Forelimb muscle (tissue), 1 donor: ENCODE measurements at places on chromosomes 4 and X. TPM values are rescaled to one million over a fixed set of nuclear protein-coding genes. Genes with fewer than 3 reads are reported as not detected.

- no peak for DNase-seq
These were observed 46.9 kb upstream of the TLL1 start for GRCh38 chr4:165826166-165826565.

DNA sequence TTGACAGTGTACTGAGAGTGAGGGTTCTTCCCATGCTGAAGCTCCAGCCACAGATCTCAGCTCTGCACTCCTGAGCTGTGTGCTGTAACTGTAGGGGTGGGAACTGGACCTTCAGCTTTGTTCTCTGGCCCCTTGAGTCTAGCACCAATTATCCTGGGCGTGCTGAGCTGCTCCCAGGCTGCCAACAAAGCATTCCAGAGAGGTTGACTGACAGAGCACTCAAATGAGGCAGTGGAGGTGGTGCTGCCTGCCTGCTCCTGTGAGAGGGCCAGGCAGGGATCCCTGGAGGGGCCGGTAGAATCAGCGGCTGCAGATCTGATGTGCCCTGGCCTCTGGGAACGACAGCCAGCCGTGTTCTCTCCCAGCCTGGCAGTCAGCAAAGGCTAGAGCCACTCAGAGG is 375.7 kb upstream of the AADAT start:
- no peak for DNase-seq

DNA sequence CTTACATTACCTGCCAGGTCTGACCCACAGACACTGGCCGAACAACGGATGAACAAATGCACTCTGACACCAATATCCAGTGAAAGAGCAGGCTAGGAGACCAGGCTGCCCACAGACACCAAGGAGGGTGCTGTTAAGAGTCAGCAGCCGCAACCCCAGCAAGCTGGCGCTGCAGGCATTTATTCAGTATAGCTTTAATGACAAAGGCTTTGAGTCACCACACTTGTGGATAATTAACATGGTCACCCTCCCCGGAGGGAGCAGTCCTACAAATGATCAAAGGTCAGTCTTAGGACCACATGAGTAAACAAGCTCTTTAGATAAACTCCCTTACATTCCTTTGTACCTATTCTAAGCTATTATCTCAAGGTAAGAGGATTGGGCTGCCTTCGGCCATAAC is 368.5 kb upstream of the GRID2 start:
- DNase-seq, result no peak

Gene PLP2
- polyA plus RNA-seq, result 179 TPM

DNA sequence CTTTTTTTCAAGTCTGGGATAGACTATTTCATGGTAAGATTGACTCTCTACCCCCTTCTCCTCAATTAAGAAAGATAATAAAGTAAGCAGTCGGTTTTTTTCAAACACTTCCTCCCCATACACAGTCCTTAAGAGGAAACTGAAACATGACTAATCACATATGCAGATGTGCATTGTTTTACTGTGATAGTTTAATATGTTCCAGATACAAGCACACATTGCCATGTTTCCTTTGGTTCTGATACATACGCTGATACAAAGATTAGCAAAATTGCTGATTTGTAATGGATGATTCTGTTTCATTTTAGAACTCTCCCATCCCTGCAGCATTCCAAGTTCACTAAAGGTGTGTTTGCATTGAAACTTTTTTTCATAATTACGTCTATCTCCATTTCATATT is 76.1 kb downstream of the FBXO8 start:
- no peak for DNase-seq

DNA sequence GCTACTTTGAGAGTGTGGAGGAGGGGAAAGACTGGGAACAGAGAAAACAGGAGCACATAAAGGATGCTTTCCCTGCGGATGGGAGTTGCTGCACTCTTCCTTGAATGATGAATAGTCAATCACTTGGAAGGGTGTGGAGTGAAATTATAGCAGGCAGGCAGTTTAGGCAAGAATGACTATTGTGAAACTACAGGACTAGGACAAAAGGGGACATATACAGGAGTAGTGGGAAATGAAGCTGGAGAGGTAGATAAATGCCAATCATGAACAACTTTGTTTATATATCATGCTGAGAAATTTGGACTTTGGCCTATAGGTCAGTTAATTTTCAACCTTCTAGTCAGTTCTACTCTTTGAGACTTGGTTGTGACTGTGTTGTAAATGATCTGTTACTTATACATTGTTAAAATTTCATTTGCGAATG is 76.9 kb downstream of the PAQR3 start:
- no peak for DNase-seq

DNA sequence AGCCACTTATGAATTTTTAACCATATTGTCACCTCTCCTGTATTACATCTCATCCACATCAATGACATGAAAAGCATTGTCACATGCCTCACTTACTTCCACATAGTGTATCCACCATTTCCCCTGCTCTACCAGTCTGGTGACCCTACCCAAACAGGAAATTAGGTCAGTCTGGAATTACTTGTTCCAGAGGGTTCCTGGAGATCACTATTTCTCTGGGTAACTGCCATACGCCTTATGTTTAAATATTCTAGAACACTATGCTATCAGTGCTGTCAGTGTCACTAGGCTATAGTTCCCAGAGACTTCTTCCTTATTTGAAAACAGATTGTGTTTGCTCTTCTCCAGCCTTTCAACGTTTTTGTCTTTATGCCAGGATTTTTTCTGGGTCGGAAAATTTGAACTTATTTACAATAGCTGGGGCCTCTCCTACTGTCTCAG is 15.0 kb downstream of the SRPX2 start:
- DNase-seq, result no peak

GRCh38 chrX:12065251-12065650 is 73.0 kb upstream of the FRMPD4 start:
- DNase-seq, result no peak

DNA sequence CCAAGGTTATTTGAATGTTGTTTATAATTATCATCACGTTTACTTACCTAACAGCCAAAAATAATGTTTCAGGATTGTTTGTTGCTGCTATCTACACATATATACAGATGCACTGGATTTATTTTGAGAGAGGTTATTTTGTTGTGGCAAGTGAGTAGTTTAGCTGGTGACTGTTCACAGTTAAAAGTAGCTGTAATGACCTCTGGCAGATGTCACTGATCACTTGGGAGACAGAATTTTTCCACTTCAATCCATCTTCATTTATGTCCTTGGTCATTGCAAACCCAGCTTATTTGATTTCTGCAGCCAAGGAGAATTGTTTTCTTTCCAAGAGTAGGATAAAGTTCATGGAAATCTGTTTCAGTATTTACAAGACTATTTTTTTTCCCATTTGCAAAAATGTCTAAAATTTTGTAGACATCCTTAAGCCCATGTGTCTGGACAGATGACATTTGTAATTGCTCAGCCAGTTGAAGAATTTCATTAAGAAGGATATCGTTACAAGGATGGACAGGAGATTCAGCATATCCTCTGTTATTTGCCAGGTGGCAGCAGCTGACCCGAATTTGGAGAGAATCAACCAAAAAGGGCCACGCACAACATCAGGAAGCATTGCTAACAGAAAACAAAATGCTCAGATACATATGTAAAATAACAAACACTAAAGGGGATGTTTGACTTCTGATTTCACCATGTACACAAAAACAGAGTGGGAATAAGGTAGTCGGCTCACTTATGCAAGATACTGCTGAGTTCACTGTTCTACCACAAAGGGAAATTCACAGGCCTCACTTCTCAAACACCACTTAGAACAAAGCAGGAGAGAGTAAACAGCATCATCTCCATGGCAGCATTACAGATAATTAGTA is 64.5 kb downstream of the GPRIN3 start:
- DNase-seq, result no peak

Gene RNF175
- 0.15 TPM for polyA plus RNA-seq

Gene MCF2
- polyA plus RNA-seq, result 0.18 TPM

GRCh38 chr4:24192018-24192641 is 302.3 kb upstream of the PPARGC1A start:
- no peak for DNase-seq

Gene MAGEB17
- polyA plus RNA-seq, result not detected

DNA sequence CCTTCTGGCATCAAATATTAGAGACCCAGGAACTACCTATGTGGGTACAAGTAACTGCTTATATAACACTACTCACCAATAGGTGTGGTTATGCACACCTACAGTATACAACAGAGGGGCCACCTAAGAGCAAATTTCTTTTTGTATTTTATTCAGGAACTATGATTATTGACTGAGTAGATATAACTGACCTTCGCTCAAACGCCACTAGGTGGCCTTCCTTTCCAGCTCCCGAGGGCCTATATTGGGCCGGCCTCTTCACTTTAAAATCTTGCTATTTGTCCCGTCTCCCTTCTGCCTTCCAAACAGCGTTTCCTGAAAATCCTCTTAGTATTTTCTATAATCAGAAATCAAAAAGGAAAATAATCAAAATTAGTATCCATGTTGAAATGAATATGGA is 19.9 kb upstream of the PABPC5 start:
- DNase-seq, result no peak

Gene STATH
- polyA plus RNA-seq, result not detected

GRCh38 chr4:74555231-74555630 is 110.3 kb downstream of the AREG start:
- DNase-seq, result no peak

DNA sequence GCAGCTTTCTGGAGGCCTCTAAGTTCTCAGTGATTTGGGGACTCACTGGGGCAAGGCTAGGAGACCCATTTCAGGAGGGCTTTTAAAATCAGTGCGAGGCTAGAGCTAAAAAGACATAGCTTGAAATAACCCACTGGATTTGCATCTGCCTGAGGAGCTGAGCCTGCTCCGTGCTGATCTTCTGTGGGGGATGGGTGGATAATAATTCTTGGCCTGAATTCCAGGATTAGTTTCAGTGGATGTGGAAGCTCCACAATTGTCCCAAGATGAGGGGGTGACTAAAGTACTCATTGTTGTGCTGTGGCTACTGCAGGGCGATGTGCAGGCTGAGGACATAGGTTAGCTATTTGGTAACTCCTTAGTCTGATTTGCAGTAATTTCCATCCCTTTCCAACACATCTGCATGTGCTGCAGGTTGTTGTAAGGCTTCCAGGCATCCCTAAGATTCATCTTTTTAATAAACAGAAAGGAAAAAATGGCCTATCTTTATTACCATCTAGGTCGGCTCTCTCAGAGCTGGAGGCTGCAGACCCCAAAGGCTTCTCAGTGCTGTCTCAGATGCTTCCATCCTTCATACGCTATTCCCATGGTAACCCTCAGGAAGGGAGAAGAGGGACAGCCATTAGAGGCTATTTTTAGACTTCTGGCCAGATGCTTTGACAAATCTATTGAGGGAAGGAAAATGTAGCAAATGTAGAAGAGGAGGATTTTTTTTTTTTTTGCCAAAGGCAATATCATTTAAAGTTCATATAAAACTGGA is 63.4 kb downstream of the GRXCR1 start:
- DNase-seq, result no peak

- no peak for DNase-seq
These were observed 708.1 kb downstream of the GLUD2 start for GRCh38 chrX:121755541-121755940.

DNA sequence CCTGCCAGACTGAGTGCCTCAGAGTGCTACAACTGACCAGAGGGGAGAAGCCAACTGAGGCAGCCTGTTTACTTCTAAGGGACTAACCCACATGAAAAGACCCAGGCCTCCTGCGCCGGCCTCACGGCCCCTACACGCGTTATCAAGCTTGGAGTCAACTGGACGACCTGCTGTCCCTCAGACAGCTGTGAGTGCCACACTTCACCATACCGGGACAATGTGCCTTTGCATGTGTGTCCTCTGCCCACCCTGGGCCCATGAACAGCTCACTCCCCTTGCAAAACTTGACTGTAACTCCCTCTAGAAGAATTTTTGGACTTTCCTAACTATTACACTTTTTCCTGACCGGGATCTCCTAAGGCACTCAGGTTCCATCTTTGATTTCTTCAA is 1.8 kb downstream of the NOP14 start:
- DNase-seq, result no peak

DNA sequence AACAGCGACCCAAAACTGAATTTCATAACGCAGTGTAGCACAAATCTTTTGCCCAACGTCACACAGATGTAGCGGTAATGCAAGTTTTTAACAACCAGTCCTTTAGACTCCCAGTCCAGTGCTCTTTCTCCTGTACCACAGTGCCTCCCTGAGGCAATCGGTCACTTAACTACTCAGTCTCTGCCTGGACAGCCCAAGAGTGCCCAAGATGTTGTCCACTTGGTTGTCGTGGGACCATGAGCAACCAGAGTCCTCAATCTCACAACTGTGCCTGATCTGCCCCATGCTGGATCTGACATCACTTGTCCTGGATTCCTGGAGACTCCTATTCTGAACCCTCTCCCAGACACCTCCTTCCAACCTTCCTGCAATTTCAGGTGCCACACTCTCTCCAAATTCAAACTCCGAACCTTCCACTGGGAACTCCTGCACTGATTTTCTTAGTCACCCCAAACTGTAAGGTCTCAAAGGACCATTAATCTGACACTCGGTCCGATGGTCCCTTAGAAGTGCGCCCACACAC is 702 bp downstream of the MMGT1 start:
- no peak for DNase-seq

Gene XAGE1A
- not detected for polyA plus RNA-seq

Gene TMEM128
- 18.6 TPM for polyA plus RNA-seq

Gene PRR32
- 206 TPM for polyA plus RNA-seq

Gene GAB3
- 4.7 TPM for polyA plus RNA-seq

GRCh38 chr4:96887857-96888256 is 1048.0 kb downstream of the PDHA2 start:
- DNase-seq, result no peak

Gene SLC30A9
- 56.1 TPM for polyA plus RNA-seq

- DNase-seq, result no peak
These were observed 32.6 kb downstream of the DOCK11 start for GRCh38 chrX:118528071-118528737.

DNA sequence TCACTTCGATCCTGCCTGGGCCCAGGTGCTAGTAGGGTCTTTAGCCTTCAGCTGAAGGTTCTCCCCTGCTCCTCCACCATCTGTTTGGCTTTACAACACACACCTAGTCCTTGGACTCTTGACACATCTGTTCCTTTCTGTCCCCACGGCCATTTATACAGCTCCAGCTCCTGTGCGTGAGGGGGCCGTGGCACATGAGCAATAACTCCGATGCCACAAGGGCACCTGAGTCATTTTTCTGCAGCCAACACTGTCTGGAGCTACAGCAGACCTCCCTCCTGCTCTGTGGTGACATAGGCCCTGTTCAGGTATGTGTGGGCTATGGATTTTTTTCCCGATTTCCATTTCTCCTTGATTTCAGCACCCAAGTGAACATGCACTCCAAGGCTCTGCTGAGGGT is 44.7 kb upstream of the BCOR start:
- no peak for DNase-seq

DNA sequence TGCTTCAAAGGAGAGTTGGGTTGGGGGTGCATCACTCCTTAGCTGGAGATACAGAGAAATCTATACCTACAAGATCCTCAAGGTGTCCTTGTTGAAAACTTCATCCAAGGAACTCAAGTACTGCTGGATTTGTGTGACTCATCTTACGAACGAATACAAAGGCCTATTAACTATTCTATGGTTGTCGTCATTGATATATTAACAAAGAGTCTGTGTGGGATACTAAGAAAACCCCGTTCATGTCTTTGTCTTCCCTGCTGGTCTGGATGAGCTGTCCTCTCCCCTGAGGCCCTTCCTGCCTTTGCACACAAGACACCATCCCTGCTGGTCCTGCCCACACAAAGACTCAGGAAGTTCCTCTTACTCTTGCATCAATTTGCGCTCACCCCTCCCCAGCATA is 54.9 kb upstream of the IRF2 start:
- no peak for DNase-seq
